Activated CD8-positive, alpha-beta T cell treated with anti-CD3 and anti-CD28 coated beads for 36 hours (primary cell): ENCODE measurements at places on chromosomes 12 and 14.

DNA sequence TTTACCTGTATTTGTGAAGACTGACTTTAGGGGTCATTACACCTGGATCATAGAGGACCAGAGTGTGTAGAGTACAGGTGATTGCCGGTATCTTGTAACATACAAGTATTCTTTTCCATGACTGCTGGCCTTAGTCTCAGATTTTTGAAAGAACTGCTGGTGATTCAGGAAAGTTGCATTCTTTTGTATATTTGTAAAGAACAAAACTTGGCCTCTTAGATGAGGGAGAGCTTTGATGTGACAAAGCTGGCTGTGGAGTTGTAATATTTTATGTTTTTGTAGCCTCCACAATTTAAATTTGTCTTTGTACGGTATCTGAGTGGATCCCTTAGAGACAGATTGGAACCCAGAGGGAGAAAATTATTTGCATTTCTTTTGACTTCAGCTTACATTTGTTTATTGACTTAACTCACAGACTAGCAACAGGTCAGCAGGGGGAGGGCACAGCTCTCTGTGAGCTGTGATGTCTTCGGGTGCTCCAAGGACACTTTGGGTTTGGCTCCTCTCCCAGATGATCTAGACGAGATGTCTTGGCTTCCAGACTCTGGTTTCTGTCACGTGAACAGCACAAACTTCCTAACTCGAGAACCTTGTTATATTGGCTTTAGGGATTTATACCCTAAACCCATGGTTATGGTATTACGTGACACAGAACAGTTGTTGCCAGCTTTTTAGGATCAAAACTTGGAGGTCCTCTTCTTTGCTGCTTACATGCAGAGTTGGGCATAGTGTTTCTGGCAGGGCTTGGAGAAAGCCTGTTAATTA is 65.9 kb downstream of the DAAM1 start:
- no peak for DNase-seq

- no peak for DNase-seq
Observed at GRCh38 chr12:72011374-72011773, 72.7 kb downstream of the TPH2 start.

DNA sequence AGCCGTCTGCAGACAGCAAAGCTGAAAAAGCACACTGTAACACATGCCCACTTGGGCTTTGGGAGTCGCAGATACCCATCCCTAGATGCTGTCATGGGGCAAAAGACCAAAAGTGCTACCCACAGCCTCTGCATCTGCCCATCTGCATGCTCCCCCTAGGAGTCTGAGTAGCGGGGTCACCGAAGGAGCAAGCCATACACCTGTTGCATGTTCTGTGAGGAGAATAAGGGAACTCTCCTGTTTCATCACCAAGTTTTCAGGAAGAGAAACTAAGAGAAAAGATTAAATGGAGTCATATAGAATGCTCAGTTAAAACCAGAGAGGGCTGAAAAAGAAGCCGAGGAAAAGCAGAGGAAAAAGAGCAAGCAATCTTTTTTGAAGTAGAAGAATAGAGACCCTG is 13.7 kb upstream of the ST8SIA1 start:
- DNase-seq = no peak

DNA sequence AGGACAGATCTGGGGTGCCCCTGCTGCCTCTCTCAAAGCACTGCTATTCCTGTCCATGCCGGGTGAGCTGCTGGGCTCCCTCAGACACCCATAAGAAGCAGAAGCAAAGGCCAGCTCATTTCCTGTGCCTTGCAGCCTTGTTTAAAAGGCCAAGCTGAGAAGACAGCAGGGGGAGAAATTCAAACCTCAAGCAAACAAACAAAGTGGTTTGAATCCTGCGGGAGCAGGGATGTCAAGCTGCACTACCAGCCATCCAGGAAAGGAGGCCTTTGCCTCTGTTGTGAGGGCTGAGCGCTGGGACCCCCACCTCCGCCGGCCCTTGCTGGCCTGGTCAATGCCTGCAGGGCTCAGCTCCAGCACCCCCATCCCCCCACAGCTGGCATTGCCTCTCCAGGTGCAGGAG is 176.5 kb downstream of the PIWIL1 start:
- DNase-seq = no peak

DNA sequence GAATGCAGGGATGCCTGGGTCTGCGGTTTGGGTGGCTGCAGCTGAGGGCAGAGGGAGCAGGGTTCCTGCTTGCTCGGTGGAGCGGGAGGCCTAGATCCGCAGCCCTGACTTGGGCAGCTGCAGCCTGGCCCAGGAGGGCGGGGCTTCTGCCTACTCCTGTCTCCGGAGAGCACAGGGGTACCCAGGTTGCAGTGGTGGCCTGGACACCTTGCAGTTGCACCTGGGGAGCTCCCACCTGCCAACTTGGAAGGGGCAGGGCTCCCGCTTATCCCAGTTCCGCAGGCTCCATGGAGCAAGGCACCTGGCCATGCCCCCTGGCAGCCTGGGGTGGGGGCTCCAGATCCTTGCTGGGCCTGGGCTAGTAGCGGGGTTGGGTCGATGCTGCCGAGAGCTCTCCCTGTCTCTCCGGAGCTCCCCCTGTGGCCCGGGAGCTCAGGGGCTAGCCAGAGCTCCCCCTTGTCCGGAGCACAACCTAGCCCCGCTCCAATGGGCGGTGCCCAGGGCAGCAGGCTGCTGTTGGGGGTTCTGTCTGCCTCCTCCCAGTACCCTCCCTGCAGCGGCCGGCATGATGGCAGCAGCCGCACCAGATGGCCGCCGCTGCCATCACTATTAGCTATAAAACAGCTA is 136.4 kb downstream of the PTPRR start:
- no peak for DNase-seq

GRCh38 chr14:86779416-86779815 is 1213.6 kb downstream of the GALC start:
- no peak for DNase-seq

- DNase-seq = no peak
Observed at GRCh38 chr14:57189070-57189469, 79.6 kb downstream of the EXOC5 start.

DNA sequence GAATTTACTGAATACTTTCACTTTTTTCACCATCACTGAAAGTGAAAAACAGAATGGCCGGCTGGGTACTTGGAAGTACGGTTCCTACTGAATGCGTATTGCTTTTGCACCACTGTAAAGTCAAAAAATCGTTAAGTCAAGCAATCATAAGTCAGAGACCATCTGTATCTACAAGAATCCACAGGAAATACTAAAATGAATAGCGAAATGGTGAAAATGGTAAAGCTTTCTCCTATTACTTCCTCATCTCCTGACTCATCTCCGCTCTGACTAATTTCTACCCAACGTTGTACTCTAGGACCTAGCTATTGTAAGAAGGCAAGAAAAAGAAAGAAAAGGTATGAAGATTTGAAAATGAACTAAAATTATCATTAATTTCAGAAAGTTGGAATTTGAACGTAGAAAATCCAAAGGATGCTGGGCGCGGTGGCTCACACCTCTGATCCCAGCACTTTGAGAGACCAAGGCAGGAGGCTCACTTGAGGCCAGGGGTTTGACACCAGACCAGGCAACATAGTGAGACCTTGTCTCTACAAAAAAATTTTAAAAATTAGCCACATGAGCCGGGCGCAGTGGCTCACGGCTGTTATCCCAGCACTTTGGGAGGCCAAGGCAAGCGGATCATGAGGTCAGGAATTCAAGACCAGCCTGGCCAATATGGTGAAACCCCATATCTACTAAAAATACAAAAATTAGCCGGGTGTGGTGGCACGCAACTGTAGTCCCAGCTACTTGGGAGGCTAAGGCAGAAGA is 5.3 kb upstream of the CDCA4 start:
- DNase-seq = peak; percentile 42

GRCh38 chr14:33508126-33509062 is 442.5 kb downstream of the EGLN3 start:
- no peak for DNase-seq

GRCh38 chr14:93744176-93744575 is 44.1 kb downstream of the PRIMA1 start:
- no peak for DNase-seq

- no peak for DNase-seq
Observed at GRCh38 chr12:28936221-28936620, 212.9 kb upstream of the FAR2 start.

- DNase-seq = no peak
Observed at GRCh38 chr14:69318241-69318640, 58.3 kb downstream of the GALNT16 start.
